CD4-positive, alpha-beta memory T cell (primary cell): ENCODE measurements at places on chromosomes 2 and 18.
A peak's percentile ranks its signal among the peaks of the same experiment; 100 is the strongest.

GRCh38 chr18:55477499-55477859, 110.5 kb downstream of the TCF4 start:
- DNase-seq, result peak; percentile 8

DNA sequence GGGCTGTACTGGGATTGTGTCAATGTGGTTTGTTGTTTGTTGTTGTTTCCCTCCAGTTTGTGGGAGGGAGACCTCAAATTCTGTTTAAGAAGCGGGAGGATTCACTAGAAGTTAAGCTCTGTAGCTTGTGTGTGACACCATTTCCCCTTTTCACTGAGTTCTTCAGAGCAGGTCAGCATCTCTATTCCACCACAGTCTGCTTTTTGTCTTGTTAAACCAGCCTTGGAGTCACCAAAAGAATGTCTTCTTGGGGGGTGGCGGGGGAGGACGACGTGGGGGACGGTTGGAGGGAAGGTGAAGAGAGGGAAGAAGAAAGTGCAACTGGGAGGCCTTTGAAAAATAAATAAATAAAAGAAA, 2.3 kb upstream of the BCL11A start:
- no peak for DNase-seq

DNA sequence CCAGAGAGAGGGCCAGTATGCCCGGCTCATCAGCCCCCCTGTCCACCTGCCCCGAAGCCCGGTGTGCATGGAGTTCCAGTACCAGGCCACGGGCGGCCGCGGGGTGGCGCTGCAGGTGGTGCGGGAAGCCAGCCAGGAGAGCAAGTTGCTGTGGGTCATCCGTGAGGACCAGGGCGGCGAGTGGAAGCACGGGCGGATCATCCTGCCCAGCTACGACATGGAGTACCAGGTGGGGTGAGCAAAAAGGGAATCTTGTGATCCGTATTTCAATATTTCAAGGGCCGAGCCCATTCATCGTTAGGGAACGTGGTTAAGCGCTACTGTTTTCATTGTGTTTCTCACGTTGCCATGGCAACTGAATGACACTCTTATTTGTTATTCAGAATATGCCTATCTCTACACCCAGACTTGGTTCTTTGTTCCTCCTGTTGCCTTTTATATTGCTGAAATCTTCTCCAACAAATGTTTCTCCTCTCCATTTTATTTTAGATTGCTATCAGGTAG, 81.5 kb downstream of the NRP2 start:
- DNase-seq, result peak; percentile 13

DNA sequence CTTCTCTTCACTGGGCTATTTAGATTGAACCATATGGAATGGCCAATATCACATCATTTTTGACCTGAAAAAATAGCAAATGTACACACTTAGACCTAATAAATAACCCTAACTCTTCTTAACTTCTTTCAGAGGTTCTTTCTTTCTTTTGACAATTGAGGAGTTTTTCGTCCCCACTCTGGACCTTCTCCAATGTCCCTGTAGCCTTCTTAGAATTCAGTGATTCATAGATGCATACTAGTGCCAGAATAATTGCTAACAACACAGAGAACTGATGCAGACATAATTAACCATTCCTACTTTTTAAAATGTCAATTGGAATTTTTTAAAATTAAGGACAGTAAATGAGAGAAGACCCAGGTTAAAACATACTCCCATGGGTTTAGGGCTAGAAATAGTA, 20.0 kb downstream of the DAPL1 start:
- DNase-seq, result no peak

- no peak for DNase-seq
Observed at GRCh38 chr2:16417726-16418125, 247.9 kb downstream of the CYRIA start.

DNA sequence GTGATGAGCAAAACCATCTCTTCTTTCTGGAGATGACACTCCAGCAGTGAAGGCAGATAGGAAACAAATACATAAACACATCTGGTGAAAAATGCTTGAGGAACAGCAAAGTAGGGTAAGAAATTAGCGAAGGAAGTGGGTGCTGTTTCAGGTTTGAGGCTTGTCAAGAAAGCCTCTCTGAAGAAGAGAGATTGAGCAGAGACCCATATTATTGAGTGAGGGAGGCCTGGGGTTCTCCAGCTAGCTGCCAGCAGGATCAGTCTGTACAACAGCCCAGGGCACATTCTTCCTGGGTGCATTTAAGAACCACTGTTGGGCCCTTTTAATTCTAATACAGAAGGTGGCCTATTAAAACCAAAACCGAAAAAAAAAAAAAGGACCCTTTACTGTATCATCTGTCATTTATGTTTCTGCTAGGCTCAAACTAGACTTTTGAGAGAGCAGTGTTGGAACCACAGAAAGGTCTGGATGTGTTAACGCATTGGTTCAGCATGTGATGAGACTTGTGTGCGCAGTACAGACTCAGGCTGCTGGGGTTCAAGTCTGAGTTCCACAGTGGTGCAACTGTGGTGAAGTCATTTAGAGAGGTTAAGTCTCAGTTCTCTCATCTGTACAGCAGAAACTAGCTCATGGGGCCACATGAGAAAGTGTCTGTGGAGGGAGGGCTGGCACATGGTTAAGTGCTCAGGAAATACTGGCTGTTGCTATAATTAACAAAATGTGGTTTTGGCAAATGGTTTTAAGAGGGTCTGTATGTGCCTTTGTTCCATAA, 28.9 kb downstream of the MGAT5 start:
- DNase-seq, result no peak

DNA sequence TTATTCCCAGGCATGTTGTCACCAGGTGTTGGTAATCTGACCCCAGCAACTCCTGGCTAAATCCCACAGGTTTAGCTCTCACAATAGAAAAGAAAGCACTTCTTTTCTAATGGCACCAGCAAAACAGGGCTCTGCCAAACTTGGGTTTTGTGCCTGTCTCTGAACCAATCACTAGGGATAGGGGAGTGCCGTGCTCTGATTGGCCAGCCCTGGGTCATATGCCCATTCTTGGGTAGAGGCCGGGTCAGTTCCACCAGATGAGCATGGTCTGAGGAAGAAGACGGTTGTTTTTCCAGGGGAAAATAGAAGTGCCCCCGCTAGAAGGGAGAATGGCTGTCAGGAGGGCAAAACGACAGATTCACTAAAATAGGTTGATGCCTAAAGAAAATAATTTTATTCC, 14.7 kb downstream of the CDK15 start:
- DNase-seq, result no peak

DNA sequence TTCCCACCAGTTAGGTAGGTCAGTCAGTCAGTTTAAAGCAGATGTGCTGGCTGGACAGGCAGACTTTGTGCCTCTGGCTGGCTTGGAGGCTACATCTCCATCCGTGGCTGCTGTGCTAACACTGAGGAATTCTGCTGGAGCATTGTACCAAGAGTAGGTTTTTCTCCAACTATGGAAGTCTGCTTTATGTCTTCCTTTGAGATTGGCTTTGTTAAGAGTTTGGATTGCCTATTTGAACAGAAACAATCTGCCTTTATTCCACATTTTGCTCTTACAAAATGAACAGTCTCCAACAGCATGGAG, 46.7 kb downstream of the WDR75 start:
- no peak for DNase-seq

DNA sequence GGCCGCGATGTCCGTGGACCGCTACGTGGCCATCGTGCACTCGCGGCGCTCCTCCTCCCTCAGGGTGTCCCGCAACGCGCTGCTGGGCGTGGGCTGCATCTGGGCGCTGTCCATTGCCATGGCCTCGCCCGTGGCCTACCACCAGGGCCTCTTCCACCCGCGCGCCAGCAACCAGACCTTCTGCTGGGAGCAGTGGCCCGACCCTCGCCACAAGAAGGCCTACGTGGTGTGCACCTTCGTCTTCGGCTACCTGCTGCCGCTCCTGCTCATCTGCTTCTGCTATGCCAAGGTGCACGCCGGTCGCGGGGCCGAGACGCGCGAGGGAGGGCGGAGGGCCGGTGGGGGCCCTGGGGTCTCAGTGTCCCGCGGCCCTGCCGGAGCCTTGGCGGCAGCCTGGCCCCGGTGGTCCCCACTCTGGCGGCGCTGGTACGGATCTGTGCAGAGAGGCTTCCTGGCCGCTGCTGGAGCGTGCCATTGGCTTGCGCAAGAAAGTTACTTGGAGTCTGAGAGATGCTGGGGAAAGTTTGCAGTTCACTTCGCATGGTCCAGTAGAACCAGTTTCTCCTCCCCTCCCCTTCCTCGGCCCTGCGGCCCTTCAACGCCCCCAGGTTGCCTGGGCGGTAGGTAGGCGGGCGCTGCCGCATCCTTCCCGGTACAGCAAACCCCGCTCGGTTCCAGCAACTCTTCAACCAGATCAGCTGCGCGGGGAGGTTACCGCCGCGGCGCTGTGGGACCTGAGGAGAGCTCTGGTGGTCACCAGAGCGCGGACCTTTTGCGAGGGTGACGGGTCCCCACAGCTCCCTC, 1.5 kb downstream of the GALR1 start:
- DNase-seq, result no peak

DNA sequence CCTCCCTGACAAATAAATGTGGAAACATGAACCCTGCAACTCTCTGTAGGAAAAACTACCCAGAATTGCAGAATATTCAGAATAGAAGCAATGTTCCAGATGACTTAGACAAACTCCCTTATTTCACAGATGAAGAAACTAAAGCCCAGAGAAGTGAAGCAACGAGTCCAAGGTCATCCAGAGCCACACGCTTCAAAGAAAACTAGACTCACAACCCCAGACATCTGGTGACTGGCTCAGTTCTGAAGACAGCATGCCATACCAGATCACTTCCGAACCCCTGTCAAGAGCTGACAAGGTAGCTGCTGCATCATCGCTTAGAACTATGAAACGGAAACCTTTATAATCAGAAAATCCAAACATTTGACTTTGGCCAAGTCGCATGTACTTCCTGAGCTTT, 101.3 kb downstream of the PID1 start:
- DNase-seq, result no peak

DNA sequence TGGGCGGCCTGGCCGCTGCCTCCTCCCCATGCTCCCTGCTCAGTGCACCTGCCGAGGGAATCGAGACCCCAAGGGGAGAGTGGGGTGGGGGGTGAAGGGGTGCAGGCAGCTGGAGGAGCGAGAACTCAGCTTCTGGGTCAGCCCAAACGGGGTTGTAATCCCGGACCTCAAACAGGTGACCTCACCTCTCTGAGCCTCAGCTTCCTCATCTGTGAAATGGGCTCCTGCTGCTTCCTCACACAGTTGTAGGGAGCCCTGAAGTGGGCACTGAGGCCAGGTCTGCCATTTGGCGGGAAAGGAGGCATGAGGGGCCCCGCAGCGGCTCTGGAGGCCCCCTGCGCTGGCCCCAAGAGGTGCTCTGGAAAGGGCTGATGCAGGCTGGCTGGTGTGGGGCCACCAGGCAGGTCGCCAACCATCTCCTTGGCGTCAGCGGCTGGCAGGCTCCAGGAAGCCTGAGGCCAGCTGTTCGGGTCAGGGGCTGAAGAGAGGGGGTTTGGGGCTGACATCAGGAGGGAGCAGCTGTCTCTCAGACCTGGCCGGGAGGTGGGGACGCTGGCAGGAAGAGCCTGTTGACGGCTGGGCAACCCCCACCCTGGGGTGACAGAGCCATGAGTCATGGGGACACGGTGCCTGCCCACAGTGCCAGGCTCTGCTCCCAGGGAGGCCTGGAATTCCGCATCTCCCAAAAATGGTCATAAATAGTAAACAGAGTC, 4.9 kb downstream of the KLHL30 start:
- DNase-seq, result no peak

GRCh38 chr2:3575534-3576262, 638 bp downstream of the RPS7 start:
- DNase-seq, result peak; percentile 49

DNA sequence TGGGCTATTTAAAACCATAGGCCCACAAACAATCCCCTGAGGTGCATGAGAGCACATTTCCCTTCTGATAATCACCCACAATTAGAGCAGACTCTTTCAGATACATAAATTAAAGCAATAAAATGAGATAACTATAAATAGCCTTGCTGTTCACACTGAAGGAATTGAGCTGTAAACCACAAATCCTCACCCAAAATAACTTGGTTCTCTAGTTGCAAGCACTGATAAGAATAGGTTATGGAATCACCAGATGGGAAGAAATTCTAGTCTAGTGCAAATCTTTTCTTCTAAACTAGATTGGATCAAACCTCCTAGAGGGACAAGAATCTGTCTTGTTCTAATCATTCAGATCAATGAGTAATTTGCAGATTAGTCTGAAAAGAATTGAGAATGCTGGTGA, 64.6 kb downstream of the NAB1 start:
- no peak for DNase-seq

DNA sequence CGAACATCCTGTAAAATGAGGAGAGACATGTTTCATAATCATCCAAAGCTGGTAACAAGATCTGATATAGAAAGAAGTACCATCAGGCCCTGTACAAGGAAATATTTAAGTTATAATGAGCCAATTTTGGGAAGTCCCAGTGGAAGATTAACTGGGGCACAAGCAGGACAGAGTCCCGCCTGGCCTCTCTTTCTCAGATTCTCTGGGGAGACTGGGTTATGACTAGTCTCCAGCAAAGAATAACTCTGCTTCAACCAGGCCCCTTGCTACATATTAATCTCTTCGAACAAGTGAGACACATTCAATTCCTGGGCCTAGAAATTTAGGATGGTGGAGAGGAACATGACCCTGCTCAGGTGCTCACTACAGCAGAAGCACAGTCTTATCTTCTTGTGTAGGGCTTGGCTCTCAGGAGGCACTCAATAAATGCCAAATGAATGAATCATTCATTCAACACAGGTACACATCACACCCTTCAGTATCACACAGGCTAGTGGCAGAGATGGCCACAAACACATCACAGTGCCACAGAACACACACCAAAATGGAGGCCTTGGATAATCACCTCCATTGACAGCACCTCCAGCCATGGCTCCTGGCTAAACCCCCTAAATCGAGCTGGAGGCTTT, 46.4 kb upstream of the RNF152 start:
- DNase-seq, result no peak

GRCh38 chr2:150485114-150485870, 2.2 kb downstream of the RND3 start:
- no peak for DNase-seq

- no peak for DNase-seq
Observed at GRCh38 chr18:12686100-12686499, 16.4 kb downstream of the CEP76 start.

DNA sequence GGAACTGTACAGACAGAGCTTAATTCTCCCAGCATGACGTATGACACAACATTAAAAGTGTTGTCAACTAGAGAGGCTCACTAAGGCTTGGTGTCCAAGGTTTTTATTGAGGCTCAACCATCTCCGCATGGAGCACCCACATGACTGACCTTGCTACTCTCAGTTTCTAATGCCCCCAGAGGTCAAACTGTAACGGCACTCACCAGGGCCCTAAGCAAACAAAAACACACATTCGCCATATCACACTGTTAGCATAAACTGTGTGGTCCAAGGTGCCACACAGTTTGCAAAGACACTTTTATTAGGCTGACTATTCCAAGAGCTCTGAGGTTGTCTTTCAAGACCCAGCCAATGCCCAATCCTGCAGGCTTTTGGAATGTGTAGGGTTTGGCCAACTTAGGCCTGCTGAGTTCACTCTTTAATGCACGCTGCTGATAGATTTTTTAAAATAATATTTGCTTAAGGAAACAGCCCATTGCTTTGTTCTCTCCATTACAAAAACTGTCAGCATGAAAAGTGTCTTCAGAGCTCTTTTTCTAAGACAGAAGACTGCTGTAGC, 114.9 kb downstream of the DSC3 start:
- no peak for DNase-seq

- DNase-seq, result no peak
Observed at GRCh38 chr2:86764661-86765309, 25.9 kb downstream of the CD8A start.
